ENCODE measurements at places on chromosomes 16 and 17.

GRCh38 chr17:61411261-61412142 lies 11.9 kb downstream of the TBX2 start:
- DNase-seq: no peak

- DNase-seq: no peak
These were observed 9.0 kb upstream of the CSNK1D start for GRCh38 chr17:82282239-82283207.

- DNase-seq: no peak
These were observed 19.4 kb downstream of the SLC47A1 start for GRCh38 chr17:19553036-19553435.

GRCh38 chr16:82108774-82109173 lies 61.2 kb downstream of the MPHOSPH6 start:
- DNase-seq: no peak

DNA sequence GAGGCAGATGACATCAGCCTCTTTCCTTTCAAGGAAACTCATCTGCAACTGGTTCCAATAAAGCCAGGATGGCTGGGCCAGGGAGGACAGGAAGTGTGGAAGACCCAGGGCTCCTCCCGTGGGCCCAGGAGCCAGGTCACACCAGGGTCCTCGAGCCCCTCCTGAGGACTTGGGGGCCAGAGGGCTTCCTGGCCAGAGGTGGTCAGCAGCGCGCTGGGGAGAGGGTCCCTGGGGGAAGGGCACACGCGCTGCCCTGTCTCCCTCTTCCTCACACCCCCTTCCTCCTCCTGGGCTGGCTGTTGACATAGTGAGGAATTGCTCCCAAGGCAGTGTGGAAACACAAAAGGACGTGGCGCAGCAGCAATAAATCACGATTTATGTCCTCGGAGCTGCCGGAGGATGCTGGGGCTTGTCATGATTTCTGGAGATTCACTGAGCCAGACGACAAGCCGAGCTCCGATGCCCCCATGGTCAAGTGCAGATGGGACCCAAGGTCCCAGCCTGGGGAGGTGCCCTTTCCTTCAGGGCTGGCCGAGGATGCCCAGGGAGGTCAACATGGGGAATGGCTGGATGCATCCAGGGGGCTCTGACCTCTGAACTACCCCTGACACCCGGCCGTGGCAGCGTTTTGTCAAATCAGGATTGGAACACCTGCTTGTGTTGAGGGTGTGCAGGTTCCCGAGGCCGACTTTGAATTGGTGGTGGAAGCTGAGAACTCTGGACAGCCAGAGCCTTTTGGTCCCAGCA lies 152.6 kb downstream of the IRF8 start:
- DNase-seq: no peak

DNA sequence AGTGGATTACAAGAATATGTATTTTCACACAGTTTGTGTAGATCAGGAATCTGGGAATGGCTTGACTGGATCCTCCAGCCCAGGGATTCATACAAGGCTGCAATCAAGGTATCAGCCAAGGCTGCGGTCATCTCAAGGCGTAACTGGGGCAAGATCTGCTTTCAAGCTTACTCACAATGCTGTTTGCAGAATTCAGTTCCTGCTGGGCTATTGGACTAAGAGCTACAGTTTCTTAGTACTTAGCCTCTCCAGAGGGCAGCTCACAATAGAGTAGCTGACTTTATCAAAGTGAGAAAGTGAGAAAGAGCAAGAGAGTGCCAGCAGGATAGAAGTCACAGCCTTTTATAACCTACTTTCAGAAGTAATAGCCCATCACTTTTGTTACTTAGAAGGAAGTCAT lies 211.0 kb downstream of the MAP2K6 start:
- DNase-seq: no peak

DNA sequence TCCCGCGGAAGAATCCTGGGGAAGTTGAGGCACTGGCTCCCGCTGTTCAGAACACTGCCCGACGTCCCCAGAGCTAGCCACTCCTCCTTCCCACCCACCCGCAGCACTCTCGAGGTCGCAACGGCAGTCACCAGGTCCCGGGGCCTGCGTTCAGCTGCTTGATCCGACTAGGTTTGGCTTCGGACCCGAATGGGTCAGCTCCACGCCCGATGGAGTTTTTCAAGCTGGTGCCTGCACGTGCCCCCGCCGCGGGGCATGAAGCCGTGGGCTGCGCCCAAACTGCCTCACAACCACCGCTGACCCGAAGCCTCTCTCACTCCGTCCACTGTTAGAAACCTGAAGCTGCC lies 12.4 kb upstream of the ODF4 start:
- DNase-seq: no peak

GRCh38 chr16:28110977-28111376 lies 47.5 kb upstream of the GSG1L start:
- no peak for DNase-seq

- no peak for DNase-seq
These were observed 141.3 kb upstream of the CDH8 start for GRCh38 chr16:62177351-62178203.

DNA sequence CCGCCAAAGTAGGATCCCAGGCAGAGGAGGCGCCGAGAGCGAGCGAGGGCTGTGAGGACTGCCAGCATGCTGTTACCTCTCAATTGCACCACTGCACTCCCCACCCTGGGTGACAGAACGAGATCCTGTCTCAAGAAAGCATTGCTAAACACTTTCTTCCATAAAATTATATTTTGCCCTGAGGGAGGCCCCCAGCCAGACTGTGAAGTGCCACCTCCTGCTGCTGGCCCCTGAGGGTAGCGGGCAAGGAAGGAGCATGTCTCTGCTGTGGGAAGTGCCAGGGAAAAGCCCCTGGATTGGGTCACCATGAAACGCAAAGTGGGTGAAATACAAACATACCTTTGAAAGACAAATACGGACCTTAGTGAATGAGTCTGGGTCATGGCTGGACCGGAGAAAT lies 78.0 kb upstream of the AMZ2 start:
- DNase-seq: no peak

DNA sequence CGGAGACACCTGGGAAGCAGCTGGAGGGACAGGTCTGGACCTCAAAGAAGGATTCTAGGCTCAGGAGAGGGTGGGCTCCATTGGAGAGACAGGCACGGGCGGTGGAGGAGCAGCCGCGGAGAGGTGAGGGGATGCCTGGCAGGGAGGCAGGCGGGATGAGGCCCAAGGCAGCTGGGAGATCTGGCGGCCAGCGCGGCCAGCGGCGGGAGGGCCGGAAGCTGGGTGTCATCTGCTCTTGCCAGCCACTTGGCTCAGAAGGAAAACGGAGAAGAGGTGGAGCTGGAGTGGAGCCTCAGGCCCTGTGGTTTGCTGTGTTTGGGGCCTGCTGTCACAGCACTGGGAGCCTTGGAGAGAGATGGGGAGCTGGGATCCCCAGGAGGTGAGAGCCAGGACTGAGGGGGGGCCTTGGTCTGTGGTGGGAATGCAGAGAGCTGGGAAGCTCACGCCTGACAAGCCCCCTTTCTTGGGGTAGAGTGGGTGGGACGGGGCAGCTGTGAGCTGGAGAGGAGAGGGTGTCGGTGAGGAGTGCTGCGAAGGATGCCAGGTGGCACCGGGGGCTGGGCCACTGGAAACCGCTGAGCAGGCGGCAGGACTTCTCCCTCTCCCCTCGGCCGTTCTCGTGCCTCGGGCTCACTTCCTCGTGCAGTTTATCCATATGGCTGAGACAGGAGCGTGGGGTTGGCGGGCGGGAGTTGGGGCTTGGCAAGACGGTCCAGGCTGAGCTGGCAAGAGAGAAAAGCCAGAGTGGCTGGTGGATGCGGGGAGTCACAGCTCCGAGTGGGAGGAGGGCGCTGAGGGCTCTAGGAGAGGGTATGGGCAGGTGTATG lies 8.0 kb downstream of the TBC1D24 start:
- no peak for DNase-seq

GRCh38 chr16:85544668-85545067 lies 68.5 kb upstream of the GSE1 start:
- no peak for DNase-seq

GRCh38 chr16:88713568-88714419 lies 7.5 kb downstream of the CTU2 start:
- no peak for DNase-seq

DNA sequence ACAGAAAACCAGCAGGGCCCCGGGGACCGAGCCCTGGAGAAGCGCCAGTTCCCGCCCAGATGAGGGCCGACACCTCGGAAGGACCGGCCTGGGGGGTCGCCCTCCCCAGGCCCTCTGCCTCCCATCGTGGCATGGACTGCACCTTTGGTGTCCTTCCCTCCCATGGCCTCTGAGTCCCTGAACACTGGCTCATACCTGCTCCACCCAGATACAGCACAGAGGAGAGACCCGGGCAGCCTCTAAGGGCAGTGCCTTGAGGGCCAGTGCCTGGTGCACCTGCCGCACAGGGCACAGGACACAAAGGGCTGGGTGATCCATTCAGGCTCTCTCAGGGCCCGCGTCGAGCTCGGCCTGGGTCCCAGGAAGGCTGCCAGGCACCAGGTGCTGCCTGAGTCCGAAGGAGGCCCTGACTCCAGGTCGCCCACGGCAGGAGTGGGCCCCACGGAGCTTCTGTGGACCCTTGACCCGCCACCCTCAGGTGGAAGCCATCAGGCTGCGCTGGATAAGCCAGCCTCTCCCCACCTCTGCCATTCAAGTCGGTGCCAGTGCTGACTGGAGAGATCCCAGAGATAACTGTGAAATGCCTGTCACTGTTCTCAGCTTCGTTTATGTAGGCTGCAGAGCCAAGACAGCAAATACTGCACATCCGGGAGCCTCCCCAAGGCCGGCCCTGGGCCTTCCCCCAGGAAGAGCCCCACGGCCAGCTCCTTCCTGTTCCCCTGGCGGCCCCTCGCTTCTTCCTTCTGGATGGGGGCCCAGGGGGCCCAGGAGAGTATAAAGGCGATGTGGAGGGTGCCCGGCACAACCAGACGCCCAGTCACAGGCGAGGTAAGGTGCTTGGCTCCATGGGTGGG lies at the start of gene ZG16B:
Gene ZG16B (plus strand): TSS at position 803 of the 854 bp plus-strand sequence. CDS start 139 bp downstream, outside the sequence.
- no peak for DNase-seq

DNA sequence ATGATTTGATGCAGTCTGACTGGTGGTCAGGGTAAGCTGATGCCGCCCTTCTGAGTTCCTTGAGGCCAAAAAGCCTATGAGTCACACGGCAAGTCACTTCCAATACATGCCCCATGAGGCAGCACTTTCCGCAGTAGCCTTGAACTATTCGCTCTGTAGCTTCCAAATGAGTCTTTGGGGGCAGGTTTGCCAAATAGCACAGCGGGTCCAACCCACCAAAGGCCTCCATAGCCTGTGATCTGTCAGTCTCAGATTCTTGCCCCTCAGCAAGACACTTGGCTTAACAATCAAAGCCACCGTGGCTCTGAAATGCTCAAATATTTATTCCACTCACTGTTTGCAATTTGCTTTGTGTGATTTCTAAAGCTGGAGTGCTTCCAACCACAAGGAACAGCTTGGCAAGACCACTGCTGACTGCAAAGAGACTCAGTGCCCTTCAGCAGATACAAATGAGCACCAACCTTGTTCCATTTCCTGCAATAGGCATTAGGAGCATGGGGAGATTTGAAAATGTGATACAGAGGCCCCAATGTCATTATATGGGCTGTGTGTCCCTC lies 45.4 kb downstream of the CLEC19A start:
- DNase-seq: no peak

- no peak for DNase-seq
These were observed 15.5 kb downstream of the SNF8 start for GRCh38 chr17:48928876-48929811.

- no peak for DNase-seq
These were observed 761 bp downstream of the NOL3 start for GRCh38 chr16:67170949-67171649.

DNA sequence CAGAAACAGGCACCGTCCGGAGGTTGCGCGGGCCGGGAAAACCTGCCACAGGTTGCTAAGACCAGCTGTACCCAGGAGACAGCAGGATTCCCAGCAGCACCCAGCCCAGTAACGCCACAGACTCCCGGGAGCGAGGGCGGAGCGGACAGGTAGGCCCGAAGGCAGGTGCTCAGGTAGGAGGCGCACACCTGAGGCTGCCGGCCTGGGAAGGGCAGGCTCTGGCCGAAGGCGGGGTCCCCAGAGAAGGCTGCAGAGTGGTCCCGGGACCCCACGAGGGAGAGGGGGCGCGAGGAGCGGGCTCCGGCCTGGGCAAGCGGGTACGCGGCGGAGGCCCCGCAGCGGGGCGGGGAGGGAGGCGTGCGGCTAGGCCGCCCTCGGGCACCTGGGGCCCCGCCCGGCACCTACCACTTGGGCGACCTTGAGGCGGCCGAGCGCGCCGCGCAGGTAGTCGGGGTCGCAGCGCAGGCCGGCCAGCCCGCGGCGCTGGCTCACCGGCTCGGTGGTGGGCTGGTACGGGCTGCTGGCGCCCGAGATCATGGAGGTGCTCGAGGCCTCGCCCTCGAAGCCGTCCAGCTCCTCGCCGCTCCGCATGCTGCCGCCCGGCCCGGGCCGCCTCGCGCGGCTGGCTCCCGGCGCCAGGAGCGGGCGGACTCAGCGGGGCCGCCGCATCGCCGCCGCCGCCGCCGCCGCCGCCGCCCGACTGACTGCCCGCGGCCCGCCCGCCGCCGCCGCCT lies 441 bp downstream of the CMTM4 start:
- DNase-seq: no peak

DNA sequence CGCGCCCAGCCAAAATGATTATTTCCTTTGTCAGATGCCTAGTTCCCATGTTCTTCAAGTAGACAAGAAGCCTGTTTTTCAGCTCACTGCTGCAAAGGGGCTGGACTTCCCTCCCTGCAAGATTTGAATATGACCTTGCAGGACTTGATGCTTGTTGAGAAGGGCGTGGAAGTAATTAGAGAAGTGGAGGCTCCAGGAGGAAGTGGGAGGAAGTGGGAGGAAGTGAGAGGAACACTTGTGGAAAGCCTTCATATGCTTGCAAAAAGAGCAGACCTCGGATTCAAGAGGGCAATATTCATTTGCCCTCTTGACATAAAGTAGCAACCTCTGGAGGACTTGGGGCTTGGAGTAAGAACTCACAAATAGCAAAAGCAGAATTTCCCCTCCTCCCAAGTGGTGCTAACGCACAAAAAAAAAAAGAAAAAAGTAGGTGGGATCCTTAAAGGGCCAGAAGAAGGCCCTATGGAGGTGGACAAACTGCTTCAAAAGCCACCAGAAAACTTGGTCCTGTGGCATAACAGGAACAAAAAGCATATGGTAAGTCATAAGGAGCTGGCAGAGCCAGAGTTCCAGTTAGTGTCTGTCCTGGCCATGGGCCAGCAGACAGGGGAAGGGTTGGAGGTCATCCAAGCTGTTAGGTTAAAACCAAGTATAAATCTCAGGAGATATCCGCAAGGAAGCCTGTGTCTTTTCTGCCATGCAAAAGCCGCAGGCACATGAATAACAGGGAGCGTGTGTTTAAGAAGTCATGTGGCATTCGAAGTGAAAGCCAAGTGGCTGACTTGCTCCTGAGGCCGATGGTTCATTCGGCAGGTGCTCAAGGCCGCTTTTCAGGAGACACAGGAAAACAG lies 20.6 kb upstream of the PRKAR1A start:
- DNase-seq: no peak

GRCh38 chr17:66985338-66986237 lies 21.1 kb downstream of the CACNG4 start:
- no peak for DNase-seq

DNA sequence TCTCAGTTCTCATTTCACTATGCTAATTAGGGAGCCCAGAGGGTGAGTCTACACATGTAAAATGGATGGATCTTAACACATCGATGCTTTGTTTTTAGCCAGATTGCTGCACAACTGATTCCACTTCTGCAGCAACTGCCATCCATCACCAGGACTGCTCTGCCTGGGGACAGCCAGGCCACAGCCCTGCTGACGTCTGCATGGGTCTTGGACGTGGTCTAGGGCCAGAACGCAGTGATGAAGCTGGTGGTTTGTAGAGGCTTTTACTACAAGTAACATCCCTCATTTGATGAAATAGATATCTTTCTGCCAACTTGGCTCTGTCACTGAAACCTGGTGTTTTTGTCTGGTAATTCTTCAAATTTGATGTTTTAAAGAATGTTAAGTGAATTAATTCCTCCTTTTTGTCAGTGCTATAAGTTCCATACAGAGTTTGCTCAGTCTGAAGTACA lies 50.6 kb downstream of the MARCHF10 start:
- no peak for DNase-seq

- no peak for DNase-seq
These were observed 529.1 kb downstream of the HS3ST4 start for GRCh38 chr16:26220894-26221293.

Measured in fibroblast of skin of left biceps (primary cell).